ENCODE measurements at places on chromosomes 7 and 10.

GRCh38 chr7:99976626-99977025, 795 bp upstream of the AZGP1 start:
- no peaks in the 10 kb centered on the region for H3K27me3 ChIP-seq
- H3K4me1 ChIP-seq: no peaks in the 10 kb centered on the region
- H3K36me3 ChIP-seq: no peaks in the 10 kb centered on the region
- no peak overlapping the region for H3K4me3 ChIP-seq
- no peak for DNase-seq

DNA sequence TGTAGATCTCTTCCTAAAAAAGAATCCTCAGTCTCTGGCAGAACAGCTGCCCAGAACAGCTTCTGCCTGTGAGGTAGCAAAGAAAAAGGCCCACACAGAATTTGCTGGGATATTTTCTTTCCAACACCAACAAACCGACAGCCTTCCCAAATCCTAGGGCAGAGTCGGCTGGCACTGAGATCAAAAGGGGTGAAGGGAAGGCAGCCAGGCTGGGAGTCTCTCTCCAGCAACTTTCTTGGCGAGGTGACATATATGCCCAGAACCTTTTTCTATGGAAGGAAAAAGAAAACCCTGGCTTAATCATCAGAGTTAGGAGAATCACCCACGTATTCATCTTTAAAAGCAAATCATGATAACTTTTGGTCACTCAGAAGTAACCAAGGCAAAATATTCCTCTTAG, 279.6 kb downstream of the DNAJB6 start:
- H3K4me1 ChIP-seq: no peaks in the 10 kb centered on the region
- H3K27me3 ChIP-seq: peaks cover 12% of the 10 kb centered on the region

- DNase-seq: no peak
- H3K36me3 ChIP-seq: peaks cover 8% of the 10 kb centered on the region
- no peak overlapping the region for H3K27ac ChIP-seq
- peaks cover 26% of the 10 kb centered on the region for H3K4me1 ChIP-seq
- H3K4me3 ChIP-seq: no peak overlapping the region
These were observed 5.6 kb upstream of the AQP1 start for GRCh38 chr7:30906014-30906413.

GRCh38 chr7:150322833-150323681, at the start of the genes ACTR3C and LRRC61:
Gene ACTR3C (minus strand): TSS chr7:150323545. CDS start chr7:150295296, 28,249 bp downstream.
Gene LRRC61 (plus strand): TSS chr7:150323355. CDS start chr7:150336862, 13,507 bp downstream.
- no peak for DNase-seq
- H3K4me1 ChIP-seq: peaks cover 30% of the 10 kb centered on the region
- H3K27ac ChIP-seq: no peak within 1 kb of the TSS
- H3K27me3 ChIP-seq: peaks cover 15% of the 10 kb centered on the region
- H3K4me3 ChIP-seq: peak within 1 kb of the TSS; percentile 89
- peaks cover 10% of the 10 kb centered on the region for H3K36me3 ChIP-seq

- DNase-seq: no peak
- no peak overlapping the region for H3K4me3 ChIP-seq
- H3K27ac ChIP-seq: no peak overlapping the region
- peaks cover 10% of the 10 kb centered on the region for H3K4me1 ChIP-seq
- H3K27me3 ChIP-seq: peaks cover 6% of the 10 kb centered on the region
These were observed 88.1 kb downstream of the COBL start for GRCh38 chr7:51228386-51228958.

DNA sequence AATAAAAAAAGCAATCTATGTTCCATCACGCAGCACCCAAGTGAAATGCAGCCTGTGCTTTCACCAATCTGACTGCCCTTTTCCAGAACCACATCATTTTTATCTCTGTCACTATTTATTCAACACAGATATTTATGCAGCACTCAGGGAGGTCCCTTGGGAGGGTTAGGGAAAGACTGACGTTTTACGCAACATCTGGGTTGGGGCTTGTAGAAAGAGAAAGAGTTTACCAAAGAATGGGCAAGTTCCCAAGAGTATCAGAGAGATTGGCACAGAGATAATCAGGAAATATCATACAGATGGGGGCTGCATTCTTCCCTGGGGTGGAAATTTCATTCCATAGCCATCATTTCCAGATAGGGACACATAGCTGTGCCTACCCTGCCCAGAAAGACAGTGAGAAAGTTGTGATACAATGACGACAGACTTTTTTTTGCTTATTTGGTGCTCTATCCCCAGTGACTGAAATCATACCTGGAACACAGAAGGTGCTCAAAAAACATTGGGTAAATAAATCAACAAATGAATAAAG, 474.2 kb downstream of the CALN1 start:
- no peak for DNase-seq
- no peak overlapping the region for H3K27ac ChIP-seq
- no peaks in the 10 kb centered on the region for H3K4me1 ChIP-seq
- peaks cover 8% of the 10 kb centered on the region for H3K36me3 ChIP-seq
- no peak overlapping the region for H3K4me3 ChIP-seq

- no peaks in the 10 kb centered on the region for H3K4me1 ChIP-seq
- H3K27ac ChIP-seq: no peak overlapping the region
- DNase-seq: no peak
These were observed 14.9 kb downstream of the MAD1L1 start for GRCh38 chr7:2217716-2218443.

GRCh38 chr7:2495418-2496299, 19.5 kb upstream of the GRIFIN start:
- no peaks in the 10 kb centered on the region for H3K36me3 ChIP-seq
- no peak overlapping the region for H3K27ac ChIP-seq
- H3K4me3 ChIP-seq: no peak overlapping the region
- peaks cover 2% of the 10 kb centered on the region for H3K4me1 ChIP-seq

- DNase-seq: no peak
- H3K4me3 ChIP-seq: peak overlapping the region; percentile 98
- H3K27me3 ChIP-seq: no peaks in the 10 kb centered on the region
- H3K36me3 ChIP-seq: peaks cover 24% of the 10 kb centered on the region
These were observed 1.4 kb downstream of the RPS24 start for GRCh38 chr10:78035025-78035424.

DNA sequence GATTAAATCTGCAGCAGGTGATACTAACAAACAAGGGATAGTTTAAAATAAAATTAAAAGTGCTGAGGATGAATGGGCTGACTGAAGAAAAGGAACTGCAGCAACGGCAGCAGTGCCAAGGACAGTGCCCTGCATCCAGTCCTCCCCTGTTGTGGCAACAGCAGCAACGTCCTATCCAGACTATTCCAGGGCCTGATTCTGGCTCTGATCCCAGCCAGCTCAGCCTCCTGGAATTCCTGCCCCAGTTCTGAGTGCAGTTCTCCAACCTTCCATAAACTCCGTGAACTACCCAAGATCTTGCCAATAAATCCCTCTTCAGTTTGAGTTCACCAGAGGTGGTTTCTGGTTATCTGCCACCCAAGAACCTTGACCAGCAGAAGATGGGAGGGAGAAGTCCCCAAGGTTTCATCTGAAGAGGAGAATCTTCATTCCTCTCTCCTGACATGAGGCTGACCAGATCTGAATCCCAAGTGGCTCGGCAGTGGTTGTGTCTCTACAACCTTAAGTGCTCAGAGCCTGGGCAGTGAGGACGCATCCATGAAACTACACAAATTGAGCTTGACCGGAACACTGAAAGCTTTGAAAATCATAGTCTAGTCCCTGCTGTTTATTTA, 115.8 kb downstream of the SORBS1 start:
- H3K36me3 ChIP-seq: no peaks in the 10 kb centered on the region
- peaks cover 27% of the 10 kb centered on the region for H3K4me1 ChIP-seq
- no peak for DNase-seq
- H3K4me3 ChIP-seq: no peak overlapping the region

GRCh38 chr10:89702121-89702480, 711 bp downstream of the KIF20B start:
- peak overlapping the region; percentile 98 for H3K27ac ChIP-seq
- H3K36me3 ChIP-seq: no peaks in the 10 kb centered on the region
- peaks cover 9% of the 10 kb centered on the region for H3K4me1 ChIP-seq
- H3K27me3 ChIP-seq: no peaks in the 10 kb centered on the region
- H3K4me3 ChIP-seq: peak overlapping the region; percentile 100

DNA sequence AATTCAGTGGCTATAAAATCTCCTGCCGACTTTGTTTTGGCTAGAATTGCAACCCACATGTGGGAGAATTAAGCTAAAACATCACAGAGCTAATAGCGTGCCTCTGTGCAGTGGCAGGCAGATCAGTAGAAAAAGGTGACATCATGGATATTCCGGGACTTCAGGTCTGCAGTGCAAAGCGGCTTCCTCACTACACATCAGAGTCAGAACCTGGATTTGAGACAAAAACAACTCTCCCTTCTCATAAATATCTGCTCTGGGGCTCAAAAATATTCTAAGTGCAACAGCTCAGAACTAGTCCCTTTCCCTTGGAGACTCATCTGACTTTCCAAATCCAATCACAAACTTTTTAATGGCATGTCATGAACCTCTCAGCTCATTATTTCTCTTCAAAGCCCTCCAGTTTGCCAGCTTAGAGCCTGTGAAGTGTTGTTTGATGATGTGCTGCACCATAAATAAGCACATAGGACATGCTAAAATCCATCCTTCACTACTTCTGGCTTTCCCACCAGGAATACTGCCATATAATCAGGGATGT, 337.1 kb downstream of the RNLS start:
- no peaks in the 10 kb centered on the region for H3K36me3 ChIP-seq
- no peak overlapping the region for H3K27ac ChIP-seq
- H3K4me1 ChIP-seq: peaks cover 36% of the 10 kb centered on the region
- H3K4me3 ChIP-seq: no peak overlapping the region

Measured in endothelial cell (in vitro differentiated cells).